ENCODE measurements at places on chromosomes 6 and 20.

- DNase-seq, result no peak
Measured at GRCh38 chr20:17636523-17637412, 45.3 kb downstream of the RRBP1 start.

GRCh38 chr20:55610756-55611155 lies 394.6 kb downstream of the CBLN4 start:
- no peak for DNase-seq

DNA sequence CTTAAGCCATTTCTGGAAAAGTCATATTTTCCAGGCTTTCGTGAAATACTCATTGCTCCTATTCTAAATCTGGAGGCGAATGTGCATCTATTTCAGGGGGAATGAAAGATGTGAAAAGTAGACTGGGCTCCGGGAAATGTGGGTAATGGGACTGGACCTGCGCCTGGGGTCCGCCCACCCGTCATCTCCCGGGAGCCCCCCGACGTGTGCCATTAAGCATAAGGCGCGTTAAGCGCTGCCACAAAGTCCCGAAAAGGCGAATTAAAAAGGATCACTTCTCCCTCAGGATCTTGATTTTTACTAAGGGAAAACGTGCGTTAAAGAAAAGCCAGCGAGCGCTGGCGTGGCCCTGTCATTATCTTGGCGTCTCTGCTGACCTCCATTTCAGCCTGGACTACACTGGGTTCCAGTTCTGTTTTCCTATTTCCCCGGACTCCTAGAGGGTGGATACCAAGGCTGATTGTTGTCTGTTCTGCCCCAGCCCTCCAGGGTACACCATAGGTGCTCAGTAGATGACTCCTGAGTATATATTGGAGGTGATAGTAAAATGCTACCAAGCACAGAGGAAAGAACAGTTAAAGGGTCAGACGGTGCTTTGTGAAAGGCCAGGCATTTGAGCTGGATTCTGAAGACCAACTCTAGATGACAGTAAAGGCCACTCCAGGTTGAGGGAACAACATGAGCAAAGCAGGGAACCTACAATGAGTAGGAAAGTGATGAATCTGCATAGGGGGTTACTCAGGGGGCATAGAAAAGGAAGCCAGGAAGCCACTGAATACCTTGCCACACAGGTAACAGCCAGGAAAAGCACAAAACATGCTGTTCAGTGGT lies 89.2 kb upstream of the ARID1B start:
- DNase-seq, result peak; percentile 26

- DNase-seq, result no peak
Measured at GRCh38 chr20:17928633-17929311, 39.8 kb downstream of the SNX5 start.

DNA sequence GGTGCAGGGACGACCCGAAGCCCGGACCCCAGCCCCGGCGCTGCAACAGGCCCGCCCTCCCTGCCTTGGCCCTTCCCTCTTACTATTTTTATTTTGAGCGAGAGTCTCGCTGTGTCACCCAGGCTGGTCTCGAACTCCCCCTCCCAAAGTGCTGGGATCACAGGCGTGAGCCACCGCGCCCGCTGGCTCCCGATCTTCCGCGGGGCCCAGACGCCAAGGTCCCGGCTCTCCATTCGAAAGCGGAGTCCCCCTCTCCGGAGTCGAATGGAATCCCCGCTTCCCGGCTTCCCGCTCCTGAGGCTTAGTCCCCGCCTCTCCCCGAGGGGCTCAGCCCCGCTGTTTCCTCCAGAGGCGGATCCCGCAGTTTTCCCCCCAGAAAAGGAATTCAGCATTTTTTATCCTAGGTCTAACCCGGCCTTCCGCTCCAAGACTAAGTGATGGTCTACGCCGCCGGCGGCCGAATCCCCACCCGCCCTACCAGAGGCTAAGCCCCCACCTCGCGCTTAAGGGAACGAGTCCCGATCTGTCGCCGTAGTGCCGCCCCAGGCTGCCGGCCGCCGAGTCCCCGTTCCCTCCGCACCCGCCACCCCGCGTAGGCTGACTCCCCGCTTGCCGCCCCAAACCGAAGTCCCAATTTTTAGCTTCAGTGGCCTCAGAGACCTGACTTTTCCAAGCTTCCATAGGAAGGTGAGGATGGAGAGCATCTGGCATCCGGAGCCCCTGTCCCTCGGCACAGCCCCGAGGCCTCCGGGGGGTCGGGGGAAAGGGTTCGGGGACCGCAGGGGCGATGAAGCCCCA lies 11.5 kb upstream of the TMC2 start:
- peak; percentile 83 for DNase-seq

GRCh38 chr6:1089859-1090258 lies 222.0 kb upstream of the FOXQ1 start:
- no peak for DNase-seq

- DNase-seq, result no peak
Measured at GRCh38 chr6:29092957-29093356, 5.8 kb upstream of the OR2B3 start.

GRCh38 chr6:148251891-148252290 lies 90.7 kb upstream of the SASH1 start:
- DNase-seq, result peak; percentile 94

GRCh38 chr6:106763361-106763760 lies 134.0 kb downstream of the QRSL1 start:
- no peak for DNase-seq

DNA sequence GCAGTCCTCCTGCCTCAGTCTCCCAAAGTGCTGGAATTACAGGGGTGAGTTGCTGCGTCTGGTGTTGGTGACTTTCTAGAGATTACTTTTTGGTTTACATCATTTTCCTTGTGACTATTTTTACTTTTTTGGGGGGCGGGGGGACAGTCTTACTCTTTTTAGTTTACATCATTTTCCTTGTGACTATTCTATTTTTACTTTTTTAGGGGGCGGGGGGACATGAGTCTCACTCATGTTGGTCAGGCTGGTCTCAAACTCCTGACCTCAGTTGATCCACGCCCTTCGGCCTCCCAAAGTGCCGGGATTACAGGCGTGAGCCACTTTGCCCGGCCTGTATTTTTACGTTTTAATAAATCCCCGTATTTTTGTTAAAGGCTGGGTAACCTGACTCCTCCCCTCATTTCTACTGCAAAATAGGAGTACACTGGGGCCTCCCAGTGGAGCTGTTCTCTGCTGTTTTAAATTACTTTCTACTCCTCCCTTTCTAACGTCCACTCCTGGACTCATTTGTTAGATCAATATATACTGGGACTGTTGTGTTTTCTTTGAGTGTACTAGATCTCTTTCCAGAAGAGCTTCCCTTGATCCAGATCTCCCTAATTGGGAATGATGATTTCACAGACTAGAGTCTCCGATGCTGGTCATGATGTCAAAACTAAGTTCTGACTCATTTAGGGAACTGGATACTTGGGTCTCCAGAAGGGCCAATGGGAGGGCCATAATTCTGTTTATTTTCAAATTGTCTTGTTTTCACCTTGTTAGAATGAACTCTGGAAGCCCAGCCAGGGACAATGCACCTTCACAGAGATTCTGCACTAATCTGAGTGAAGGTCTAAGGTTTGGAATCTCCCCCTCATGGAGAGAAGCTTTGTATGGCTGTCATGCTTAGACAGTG lies 9.2 kb downstream of the HSPA1B start:
- DNase-seq, result no peak

DNA sequence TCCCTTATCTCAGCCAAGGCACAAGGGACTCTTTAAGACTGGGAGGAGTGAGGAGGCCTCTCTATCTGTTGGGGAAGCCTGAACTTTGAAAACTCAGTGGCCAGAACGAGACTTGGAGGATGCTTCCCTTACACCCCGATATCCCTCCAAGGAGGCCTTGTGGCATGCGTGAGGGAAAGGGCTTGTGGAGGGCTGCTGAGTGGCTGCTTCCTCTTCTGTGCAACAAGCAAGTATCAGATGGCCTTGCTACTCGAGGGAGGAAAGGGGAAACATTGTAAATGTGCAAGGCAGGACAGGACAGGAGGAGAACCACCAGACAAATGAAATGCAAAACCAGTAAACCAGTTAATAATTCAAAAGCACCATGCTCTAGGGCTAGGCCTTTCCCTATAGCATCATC lies 306.5 kb upstream of the MAP3K7 start:
- DNase-seq, result no peak

DNA sequence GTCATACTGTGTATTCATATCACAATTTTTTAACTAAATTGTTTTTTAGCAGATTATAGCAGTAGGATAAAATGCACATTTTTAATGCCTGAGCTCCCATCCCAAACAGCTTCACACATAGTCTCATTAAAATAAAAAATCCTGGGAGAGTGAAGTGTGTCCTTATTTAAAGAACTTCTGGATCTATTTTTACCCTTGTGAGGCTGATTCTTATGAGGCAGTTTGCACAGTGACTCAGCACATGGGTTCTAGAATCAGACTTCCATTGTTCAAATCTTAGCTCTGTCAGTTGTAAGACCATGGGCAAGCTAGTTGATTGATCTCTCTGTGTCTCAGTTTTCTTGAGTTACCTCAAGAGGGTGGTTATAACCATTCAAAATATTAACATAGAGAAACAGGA lies 72.3 kb downstream of the MACROD2 start:
- DNase-seq, result no peak

DNA sequence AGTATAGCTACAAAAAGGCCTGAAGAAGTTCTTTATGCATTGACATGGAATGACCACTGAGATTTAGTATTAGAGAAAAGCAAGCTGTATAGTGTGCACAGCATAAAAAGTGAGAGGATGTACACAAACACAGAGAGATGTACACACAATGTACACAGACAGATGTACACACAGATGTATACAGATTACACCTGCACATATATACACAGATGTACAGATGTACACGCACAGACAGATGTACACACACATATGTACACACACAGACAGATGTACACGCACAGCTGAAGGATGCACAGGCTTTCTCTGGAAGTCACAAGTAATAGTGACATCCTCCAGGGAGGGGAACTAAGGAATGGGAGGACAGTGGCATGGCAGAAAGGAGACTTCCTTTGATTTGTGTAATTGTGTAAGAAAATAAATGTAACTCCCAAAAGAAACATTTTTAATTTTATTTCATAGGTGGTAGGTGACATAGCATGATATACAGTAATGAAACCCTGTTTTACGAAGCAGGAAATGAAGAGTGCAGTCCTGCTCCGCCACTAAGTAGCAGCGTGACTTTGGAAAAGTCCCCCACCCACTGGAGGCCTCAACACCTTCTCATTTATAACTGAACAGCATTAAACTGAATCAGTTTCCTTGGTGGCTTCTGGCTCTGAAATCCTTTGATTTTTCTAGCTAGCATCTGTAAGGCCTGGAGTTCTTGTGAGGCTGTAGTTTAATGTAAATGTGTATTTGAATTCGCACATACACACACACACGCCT lies 14.1 kb downstream of the NFATC2 start:
- no peak for DNase-seq

DNA sequence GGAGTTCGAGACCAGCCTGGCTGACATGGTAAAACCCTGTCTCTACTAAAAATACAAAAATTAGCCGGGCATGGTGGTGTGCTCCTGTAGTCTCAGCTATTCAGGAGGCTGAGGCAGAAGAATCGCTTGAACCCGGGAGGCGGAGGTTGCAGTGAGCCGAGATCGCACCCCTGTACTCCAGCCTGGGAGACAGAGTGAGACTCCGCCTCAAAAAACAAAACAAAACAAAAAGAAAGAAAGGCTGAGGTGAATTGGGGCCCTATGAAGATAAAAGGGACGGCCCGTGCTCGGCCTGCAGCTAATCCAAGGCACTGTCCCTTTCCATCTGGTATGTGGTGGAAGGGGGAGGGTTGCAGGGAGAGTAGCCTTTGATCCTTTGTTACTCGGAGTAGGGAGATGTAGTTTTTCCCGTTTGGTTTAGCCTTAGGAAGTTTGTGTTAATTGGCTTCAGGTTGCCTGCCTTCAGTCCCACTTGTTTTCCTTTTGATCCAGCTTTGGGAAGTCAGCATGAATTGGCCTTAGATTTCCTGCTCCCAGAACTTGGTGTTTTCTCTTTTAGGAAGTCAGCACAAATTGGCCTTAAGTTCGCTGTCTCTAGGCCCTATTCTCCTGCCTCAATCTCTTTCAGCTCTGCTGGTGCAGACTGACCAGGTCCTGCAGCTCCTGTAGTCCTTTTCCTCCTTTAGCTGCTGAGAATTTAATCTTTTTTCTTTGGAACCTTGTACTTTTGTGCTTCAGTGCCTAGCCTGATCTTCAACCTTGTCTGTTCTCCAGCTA lies 36.1 kb upstream of the PAQR8 start:
- no peak for DNase-seq

DNA sequence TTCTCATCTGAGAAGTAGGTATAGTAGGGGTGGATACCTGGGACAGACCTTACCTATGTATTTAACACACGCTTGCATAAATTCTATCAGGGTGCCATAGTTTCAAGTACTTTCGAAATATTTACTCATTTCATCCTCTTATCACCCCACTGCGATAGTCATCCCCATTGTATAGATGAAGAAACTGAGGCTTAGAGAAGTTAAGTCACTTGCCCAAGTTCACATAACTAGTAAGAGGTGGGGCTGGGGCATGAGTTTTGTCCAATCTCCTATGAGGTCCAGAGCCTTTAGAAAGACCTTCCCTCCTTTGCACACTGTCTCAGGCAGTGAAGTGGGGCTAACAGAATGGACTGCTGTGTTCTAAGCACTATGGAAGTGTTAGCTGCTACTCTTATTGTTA lies 6.2 kb downstream of the TULP1 start:
- no peak for DNase-seq

GRCh38 chr20:25353353-25353746 lies 37.3 kb downstream of the ABHD12 start:
- DNase-seq, result no peak

DNA sequence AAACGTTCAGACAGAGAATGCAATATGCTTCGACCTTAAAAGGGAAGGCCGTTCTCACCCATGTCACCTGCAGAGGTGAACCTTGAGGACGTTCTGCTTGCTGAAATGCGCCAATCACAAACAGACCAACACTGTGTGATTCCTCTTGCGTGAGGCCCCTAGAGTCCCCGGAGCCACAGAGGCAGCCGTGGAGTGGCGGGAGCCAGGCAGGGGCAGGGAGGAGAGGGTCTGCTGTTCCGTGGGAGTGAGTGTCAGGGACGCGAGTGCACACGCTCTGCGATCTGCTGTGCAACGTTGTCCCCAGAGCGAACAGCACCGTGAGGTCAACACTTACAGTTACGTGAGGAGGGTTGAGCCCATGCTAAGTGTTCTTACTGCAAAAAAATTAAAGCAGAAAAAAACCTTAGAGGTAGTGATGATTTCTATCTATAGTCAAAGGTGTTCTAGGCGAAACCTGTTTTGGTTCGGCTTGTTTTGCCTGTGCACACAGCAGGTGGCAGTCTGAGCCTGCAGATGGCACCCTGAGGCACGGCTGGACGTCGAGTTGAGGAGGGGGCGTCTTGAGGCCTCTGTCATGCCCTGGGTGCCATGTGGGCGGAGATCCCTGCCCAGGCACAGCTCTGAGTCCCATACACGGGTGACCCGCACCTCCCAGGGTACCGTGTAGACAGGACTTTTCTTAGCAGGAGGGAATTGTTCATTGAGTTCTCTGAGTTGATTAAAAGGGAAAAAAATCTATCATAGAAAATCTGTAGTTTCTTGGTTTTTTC lies 71.7 kb upstream of the FRMD1 start:
- DNase-seq, result no peak

DNA sequence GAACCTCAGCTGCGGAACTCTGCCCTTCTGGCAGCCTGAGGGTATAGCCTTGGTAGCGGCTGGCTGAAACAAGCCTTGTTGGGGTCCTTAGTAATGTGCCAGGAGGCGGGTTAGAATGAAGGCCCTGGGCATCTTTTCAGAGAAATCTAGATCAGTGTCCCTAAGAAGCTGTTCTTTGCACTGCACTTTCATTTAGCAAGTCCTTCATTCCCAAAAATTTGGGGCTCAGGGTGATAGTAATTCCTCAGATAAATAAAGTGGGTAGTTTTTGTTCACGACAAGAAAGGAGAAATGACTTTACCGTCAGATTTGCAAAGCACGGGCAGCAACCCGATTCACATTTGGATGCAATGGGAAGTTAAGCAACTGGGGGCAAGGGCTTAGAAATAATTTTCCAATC lies 3.2 kb downstream of the INSM1 start:
- no peak for DNase-seq

Measured in fibroblast of skin of right quadriceps (primary cell).